ENCODE measurements at places on chromosomes 11 and 22.
A peak's percentile ranks its signal among the peaks of the same experiment; 100 is the strongest.

GRCh38 chr22:37976547-37976946 is 7.8 kb downstream of the SOX10 start:
- DNase-seq = no peak

DNA sequence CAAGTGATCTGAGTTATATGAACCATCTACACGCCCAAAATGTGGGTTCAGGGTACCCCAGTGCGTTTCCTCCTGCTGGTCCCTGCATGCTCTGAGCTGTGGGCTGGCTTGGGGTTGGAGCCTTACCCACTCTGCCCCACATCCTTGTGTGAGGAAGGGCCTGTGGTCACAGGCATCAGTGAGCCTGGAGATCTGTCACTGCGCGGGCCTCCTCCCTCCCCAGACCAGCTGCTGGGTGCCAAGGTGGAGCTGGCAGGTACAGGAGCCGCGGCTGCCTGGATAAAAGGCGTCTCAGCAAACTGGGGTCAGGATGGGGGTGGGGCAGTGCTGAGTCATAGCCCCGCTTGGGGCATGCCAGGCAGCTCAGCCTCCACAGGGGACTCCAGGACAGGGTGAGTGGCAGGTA is 17.9 kb downstream of the GNAZ start:
- peak; percentile 9 for DNase-seq

GRCh38 chr22:49672014-49672516 is 155.6 kb downstream of the BRD1 start:
- DNase-seq = no peak

DNA sequence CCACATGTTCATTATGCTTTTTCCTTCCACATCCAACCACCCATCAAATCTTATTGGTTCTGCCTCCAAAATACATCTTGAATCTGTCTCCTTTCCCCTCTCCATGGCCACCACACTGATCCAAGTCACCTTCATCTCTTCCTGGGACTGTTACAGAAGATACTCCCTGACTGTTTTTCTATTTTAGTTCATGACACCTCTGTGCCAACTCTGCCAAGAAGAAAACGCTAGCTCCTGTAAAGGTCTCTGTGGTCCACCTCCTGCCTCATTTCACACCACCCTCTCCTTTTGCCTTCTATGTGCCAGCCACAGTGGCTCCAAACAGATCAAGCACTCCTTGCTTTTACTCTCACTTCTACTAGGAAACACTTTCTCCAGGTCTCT is 58.9 kb upstream of the CLTCL1 start:
- DNase-seq = no peak

DNA sequence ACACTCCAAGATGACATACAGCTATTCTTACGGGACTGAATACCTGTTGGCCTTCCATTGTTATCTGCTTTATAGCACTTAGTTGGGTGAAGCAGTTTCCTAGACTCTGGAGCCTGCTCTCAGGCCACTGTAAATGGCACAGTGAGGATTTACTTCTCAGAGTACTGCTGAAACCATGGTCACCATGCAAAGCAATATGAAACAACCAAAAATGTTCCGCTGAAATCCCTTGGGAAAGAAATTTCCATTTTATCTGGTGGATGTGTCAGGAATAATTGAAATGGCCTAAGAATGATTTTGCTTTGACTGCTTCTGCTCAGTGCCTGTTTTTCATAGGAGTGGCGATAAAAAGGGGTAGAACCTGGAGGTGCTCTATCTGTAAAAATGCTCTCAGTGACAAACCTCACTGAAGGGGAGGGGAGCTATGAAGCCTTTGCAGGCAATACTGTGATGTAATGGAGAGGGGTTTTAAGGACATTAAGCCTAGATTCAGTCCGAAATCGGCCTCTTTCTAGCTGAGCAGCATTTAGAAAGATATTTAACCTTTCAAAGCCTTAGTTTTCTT is 651.6 kb upstream of the ANO5 start:
- no peak for DNase-seq

DNA sequence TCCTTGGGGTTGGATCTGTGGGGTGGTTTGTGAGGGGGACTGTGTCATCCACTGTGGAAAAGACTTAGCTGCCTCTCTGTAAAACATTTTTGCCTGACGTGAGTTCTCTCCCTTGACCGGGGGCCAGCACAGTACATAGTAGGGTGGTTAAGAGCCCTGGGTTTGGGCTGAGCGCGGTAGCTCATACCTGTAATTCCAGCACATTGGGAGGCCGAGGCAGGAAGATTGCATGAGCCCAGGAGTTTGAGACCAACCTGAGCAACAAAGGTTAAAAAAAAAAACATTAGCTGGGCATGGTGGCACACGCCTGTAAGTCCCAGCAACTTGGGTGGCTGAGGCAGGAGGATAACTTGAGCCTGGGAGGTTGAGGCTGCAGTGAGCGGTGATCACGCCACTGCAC is 74.7 kb upstream of the WNT7B start:
- no peak for DNase-seq

DNA sequence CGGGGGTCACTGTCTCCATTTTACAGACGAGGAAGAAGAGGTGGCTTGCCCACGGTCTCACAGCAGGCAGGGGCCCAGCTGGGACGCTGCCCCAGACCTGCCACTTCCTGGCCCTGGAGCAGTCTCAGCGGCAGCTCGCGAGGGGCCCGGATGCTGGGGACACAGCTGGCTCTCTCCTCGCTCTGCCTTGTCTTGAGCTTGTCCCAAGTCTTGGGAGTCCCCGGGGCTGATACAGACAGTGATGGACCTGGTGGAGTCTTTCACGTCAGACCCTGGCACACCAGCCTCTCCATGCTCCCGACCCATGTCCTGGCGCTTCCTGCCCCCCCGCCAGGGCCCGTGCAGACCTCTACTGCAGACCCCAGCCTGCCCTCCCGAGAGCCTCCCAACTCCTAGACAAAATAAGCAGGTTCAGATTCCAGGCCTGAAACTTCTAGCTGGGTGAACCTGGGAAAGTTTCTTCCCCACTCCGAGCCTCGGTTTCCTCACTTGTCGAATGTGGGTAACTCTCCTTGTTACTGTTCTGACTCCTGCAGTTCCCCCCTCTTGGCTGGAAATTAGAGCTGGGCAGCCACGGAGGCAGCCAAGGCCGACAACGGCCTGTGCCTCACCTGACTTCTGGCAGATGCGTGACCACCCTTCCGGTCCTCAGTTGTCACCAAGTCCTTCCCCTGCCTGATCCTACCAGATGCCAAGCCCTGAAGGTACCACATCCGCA is 145.4 kb downstream of the CACNA1I start:
- no peak for DNase-seq

GRCh38 chr11:134657631-134658030 is 245.6 kb upstream of the B3GAT1 start:
- no peak for DNase-seq

GRCh38 chr11:134432776-134433175 is 20.7 kb upstream of the B3GAT1 start:
- no peak for DNase-seq

GRCh38 chr11:3623121-3623520 is 18.7 kb downstream of the ART5 start:
- no peak for DNase-seq

DNA sequence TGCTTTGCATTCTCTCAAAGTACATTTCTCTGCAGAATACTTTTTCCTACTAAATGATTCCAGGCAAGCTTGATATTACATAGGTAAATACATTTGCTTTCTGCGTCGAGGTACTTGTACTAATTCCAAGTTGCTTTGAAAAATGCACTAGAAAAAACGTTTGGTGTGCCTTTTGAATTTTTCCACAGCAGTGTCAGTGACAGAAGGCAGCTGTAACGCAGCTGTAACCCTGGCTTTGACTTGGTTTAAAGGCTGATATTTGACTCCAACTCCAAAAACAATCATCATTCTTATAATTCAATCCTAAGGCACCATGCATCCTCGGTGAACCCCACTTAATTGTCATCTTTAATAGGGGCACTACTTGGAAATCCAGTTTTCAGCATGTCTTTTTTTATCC is 125.0 kb downstream of the MAML2 start:
- DNase-seq = no peak

- DNase-seq = no peak
These were observed 165.7 kb downstream of the INSC start for GRCh38 chr11:15280393-15280792.

DNA sequence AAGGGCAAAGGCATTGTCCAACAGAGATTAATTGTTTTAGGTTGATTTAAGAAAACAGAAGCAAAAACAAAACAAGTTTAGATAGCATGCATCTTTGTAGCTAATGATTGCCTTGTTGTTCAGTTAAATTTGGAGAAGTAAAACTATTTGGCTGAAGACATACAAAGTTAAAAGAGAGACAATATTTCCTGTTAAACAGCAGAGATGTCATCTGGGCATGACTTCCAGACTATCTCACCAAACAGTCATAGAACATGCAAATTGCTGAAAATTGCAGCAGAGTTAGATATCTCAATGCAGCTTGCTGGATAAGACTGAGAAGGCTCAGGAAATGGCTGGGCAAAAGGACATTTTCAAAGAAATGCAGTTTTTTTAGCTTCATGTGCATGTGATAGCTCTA is 57.5 kb upstream of the PDGFD start:
- DNase-seq = no peak

DNA sequence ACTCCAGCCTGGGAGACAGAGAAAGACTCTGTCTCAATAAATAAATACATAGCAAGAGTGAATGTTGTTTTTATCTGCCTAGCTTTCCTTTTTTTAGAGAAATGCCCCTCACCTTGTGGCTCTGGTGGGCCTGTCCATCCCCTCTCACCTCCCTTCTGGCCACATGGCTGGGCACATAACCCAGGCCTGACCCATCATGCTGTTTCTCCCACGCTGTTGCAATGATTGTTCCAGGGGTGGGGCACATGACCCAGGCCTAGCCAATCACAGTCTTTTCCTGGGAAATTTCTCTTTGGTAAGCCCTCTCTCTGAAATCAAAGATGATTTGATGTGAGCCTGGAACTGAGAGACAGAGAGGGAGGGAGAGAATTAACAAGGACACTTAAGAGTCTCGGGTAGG is 5.5 kb upstream of the CYTH4 start:
- DNase-seq = no peak

DNA sequence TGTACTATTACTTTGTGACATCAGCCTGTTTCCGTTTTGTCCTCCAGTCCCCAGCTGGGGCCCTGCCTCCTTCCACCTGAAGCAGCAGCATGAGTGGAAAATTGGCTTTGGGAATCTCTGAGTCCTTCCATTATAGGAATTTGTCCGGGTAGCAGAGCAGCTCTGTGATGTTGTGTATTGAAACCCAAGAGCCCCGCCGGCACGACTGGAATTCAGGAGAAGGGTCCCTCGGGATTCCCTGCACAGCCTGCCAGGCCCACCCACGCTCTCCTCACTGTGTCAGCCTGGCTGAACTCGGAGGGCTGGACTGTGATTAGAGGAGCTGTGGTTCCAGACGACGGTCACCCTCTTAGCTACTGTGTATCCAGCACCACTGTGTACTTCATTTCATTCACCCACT is 18.8 kb upstream of the TSPAN18 start:
- no peak for DNase-seq

GRCh38 chr22:20750461-20751184 is 23.3 kb upstream of the SERPIND1 start:
- peak; percentile 35 for DNase-seq

DNA sequence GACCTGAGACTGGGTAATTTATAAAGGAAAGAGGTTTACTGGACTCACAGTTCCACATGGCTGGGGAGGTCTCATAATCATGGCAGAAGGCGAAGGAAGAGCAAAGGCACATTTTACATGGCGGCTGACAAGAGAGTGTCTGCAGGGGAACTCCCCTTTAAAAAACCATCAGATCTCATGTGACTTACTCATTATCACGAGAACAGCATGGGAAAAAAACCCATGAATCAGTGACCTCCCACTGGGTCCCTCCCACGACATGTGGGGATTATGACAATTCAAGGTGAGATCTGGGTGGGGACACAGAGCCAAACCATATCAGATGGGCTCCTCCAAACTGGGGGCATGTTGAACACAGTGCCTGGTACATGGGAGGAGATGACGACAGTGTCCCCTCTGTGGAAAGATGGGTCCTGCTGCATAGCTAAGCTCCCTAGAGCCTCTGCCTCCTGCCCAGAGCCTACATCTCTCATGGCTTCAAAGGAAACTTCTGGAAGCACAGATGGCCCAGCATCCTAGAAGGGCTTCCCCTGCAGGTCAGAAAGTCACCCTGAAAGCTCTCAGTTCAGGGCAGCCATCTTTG is 46.1 kb downstream of the MYEOV start:
- no peak for DNase-seq

- DNase-seq = no peak
These were observed 173.7 kb downstream of the ADAMTS15 start for GRCh38 chr11:130622141-130622542.

DNA sequence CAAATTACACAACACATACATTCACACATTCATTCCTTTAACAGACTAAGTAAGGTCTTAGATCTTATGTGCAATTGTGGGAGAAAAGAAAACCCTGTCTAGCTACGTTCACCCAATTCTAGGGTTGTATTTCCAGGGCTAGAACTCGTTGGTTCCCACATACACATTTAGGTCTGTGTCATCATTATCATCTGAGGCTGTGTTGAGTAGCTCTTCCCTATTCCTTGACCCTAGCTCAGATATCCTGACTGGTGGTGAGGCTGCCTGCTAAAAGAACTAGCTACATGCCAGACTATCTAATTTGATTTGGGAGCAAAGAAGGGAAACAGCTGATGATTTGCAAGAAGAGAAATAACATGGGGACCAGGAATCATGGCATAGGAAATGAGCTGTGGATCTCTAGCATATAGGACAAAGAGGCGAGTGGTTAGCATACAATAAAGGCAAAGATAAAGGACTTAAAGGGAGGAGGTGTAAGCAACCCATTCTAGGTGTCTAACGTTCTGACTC is 27.5 kb upstream of the OR10G7 start:
- DNase-seq = no peak

DNA sequence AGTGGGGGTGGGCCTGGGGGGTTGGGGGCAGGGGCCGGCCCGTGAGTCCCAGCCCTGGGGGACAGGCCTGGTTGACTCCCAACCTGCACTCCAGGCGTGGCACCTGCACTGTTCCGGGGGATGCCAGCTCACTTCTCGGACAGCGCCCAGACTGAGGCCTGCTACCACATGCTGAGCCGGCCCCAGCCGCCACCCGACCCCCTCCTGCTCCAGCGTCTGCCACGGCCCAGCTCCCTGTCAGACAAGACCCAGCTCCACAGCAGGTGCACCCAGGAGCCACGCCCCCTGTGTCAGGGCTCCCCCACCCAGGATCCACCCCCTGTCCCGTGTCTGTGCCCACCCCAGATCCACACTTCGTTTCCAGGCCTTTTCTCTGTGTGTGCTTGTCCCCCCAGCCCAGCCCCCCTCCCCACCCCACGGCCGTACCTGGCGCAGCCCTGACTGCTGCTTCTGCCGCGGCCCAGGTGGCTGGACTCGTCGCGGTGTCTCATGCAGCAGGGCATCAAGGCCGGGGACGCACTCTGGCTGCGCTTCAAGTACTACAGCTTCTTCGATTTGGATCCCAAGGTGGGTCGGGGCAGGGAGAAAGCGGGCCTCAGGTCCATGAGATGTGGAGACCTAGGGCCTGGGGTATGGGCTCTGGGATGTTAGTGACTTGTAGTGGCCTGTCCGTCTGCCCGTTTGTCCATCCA is 4.8 kb downstream of the FERMT3 start:
- no peak for DNase-seq

DNA sequence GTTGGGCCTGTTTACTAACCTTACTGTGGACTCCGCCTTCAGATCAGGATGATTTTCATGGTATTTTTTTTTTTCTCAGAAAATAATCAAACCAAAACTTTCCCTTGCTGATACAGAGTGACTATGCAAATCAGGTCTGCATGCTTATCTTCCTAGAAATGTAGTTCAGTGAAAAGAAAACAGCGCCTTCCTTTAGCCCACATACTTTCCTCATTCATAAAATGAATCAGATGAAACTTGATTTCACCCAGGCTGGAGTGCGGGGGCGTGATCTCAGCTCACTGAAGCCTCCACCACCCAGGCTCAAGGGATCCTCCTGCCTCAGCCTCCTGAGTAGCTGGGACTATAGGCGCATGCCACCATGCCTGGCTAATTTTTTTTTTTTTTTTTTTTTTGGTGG is 26.0 kb downstream of the ZNRF3 start:
- peak; percentile 76 for DNase-seq

All from activated naive CD8-positive, alpha-beta T cell treated with anti-CD3 and anti-CD28 coated beads for 36 hours (primary cell).